ENCODE measurements at places on chromosomes 3 and 15.

- no peak for DNase-seq
These were observed 19.1 kb downstream of the ST6GAL1 start for GRCh38 chr3:186949281-186949982.

GRCh38 chr3:73364517-73364916, 260.2 kb downstream of the PDZRN3 start:
- no peak for DNase-seq

GRCh38 chr3:81838457-81838856, 77.0 kb upstream of the GBE1 start:
- no peak for DNase-seq

- no peak for DNase-seq
These were observed 53.2 kb upstream of the MCF2L2 start for GRCh38 chr3:183481582-183481981.

DNA sequence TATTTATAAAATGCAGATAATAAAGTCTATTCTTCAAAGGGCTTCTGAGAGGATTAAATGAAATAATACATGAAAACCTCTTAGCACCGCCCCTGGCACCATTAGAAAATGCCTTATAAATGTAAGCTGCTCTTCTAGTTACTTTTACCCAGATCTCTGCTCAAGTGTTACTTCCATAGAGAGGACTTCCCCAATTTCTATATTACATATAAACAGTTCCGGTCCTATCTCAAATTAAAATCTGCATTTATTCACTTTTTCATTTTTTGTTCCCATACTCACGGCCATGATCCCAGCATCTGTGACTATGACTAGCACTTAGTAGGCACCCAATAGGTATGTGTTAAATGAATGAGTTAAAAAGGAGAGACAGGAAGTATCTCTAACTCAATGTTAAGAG, 890.9 kb upstream of the CFAP20DC start:
- no peak for DNase-seq

DNA sequence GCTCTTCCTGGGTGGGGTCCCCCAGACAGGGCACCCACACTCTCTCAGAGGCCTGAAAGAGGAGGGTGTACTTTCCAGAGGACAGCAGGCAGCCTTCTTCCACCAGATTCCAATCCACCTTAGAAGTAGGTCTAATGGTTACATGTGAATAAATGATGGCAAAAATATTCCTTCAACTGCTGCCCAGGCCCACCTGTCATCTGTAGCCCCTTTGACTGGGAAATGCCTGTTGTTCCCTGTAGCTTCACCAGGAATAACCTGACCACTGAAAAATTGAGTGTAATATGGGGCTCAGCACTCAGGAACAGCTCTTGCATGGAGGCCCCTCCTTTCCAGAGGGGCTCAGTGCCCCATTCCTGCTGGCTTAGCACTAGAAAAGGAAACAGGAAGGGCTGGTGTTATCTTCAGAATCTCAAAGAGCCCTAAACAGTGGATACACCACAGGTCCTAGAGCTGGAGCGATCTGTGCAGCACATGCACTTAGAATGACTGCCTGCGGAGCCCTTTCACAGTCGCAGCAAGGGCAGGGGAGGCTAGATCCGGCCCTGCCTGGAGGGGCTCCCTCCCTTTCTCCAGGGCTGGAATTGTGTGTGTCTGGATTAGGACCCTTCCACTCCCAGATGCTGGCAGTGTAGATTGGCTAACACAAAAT, 32.1 kb downstream of the SLC22A14 start:
- no peak for DNase-seq

DNA sequence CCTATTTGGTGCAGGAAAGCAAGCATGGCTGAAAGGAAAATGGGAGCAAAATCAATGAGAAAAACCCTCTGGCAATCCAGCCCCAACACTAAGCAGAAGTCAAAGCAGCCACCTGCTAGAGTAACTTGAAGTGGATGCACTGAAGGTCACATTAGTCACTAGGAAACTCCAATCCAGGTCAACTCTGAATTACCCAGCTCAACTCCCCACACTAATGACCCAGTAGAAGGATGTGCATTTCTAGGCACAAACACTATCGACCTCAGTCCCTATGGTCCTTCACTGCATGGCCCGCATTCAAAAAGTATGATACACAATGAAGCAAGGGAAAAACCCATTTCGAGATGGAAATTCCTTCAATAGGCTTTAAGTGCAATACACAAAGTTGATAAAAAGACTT, 80.6 kb downstream of the RAD18 start:
- no peak for DNase-seq

All from activated CD4-positive, alpha-beta T cell treated with anti-CD3 and anti-CD28 coated beads, Interleukin-2, amount 50 U/mL, for 48 hours (primary cell).